ENCODE measurements at places on chromosomes 3 and 15. TPM values are rescaled to one million over a fixed set of nuclear protein-coding genes. Genes with fewer than 3 reads are reported as not detected.
A peak's percentile ranks its signal among the peaks of the same experiment; 100 is the strongest.

The C3orf33 gene
- total RNA-seq: 5.5 TPM

The POPDC2 gene
- total RNA-seq: 10.7 TPM

The ABHD10 gene
- 32.5 TPM for total RNA-seq

DNA sequence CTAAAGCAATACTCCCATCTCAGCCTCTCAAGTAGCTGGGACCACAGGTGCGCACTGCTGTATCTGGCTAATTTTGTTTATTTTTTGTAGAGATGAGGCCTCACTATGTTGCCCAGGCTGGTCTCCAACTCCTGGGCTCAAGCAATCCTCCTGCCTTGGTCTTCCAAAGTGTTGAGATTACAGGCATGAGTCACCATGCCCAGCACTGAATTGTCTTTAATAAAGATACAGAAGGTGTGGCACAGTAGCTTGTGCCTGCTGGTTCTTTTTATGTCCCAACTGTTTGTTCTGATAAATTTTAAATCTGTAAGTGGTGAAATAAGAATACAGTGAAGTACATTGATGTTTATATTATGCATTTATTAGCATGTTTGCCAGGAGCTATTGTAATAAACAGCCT lies 20.6 kb upstream of the TRAK1 start:
- no peaks in the 10 kb centered on the region for H3K36me3 ChIP-seq
- H3K4me3 ChIP-seq: no peak overlapping the region
- no peak for DNase-seq
- H3K27me3 ChIP-seq: no peaks in the 10 kb centered on the region
- H3K4me1 ChIP-seq: peaks cover 57% of the 10 kb centered on the region

- peak overlapping the region; percentile 96 for H3K27ac ChIP-seq
- no peaks in the 10 kb centered on the region for H3K27me3 ChIP-seq
- H3K4me3 ChIP-seq: peak overlapping the region; percentile 93
- DNase-seq: peak; percentile 88
- H3K36me3 ChIP-seq: peaks cover 13% of the 10 kb centered on the region
Measured at GRCh38 chr15:65869954-65870871, 922 bp downstream of the RAB11A start.

The MST1R gene
- 181 TPM for total RNA-seq

The SEMA3F gene
- 11.9 TPM for total RNA-seq

DNA sequence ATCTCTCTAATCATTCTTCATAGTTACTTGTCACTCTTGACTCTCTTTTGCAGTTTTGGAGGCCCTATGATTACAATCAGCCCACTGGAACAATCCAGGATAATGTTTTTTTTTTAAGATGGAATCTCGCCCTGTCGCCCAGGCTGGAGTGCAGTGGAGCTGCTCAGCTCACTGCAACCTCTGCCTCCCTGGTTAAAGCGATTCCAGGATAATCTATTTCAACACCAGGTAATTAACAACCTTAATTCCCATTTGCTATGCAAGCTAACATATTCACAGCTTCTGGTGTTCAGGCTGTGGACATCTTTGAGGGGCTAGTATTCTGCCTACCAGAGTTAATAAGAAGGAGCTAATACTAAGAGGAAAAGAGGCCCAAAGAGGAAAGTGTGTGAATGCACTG lies 1.1 kb upstream of the BLOC1S6 start:
- peak; percentile 20 for DNase-seq
- H3K4me1 ChIP-seq: peaks cover 34% of the 10 kb centered on the region
- H3K4me3 ChIP-seq: peak overlapping the region; percentile 85
- H3K27ac ChIP-seq: peak overlapping the region; percentile 99

The BFSP2 gene
- not detected for total RNA-seq

DNA sequence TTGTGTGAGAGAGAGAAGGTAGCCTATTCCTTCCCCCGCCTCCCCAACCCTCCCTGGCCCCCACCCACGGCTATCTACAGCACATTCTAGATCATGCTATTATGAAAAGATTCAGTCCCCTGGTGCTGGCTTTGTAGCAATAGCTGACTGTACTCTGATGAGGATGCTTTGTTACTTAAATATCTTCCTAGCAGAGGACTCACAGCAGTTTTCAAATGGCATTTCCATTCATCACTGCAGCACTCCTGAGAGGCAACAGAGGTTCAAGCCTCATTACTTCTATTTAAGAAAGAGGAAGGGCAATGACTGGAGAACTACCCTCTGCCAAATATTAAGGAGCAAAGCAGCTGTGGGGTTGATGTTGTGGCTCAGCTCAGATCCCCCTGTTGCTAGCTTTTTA lies 61.0 kb downstream of the LRRN1 start:
- H3K4me3 ChIP-seq: no peak overlapping the region
- DNase-seq: no peak
- H3K27ac ChIP-seq: no peak overlapping the region

DNA sequence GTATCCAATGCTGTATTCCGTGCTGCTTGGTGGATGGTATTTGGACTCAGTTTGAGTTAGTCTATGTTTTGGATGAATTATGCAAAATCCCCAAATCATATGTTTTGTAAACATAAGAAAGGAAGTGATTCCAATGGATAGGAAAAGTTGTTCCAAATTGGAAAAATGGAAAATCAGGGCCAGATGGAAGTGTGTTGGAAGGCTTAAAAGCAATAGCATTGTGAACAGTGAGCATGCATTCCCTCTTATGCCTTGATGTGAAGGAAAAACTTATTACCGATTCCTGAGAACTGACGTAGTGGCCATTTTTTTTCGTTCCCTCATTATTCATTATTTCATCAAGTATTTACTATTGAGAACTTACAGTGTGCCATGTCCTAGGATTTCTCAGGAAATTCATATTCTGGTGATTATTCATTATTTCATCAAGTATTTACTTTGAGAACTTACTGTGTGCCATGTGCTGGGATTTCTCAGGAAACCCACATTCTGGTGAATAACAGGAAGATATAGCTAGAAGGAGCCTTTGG lies 144.1 kb upstream of the TPRG1 start:
- no peak for DNase-seq
- H3K4me1 ChIP-seq: no peaks in the 10 kb centered on the region
- H3K27ac ChIP-seq: no peak overlapping the region
- H3K27me3 ChIP-seq: no peaks in the 10 kb centered on the region
- H3K4me3 ChIP-seq: no peak overlapping the region

The ZNF662 gene
- total RNA-seq: 3.8 TPM

The PIK3R4 gene
- 6.4 TPM for total RNA-seq

DNA sequence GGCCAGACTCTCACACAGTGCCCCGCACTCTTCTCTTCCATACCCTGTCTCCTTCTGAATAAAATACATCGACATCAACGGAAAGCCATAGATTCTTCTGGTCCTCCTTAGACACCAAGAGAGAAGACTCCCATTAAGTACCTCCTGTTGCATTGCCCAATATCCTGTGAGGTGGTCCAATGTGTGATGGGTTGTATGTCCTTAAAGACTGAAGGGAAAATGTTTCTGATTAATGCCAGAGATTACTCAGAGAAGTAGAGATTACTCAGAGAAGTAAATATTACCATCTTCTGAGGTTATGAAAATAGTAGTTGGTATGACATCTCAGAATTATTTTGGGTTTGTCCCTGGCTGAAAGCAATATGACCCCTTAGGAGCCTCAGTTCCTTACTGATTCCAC lies 60.8 kb upstream of the GALNT15 start:
- peak overlapping the region; percentile 45 for H3K27ac ChIP-seq
- H3K27me3 ChIP-seq: no peaks in the 10 kb centered on the region
- DNase-seq: no peak
- H3K4me1 ChIP-seq: no peaks in the 10 kb centered on the region
- no peak overlapping the region for H3K4me3 ChIP-seq
- H3K36me3 ChIP-seq: no peaks in the 10 kb centered on the region

- no peak for DNase-seq
- H3K36me3 ChIP-seq: no peaks in the 10 kb centered on the region
- no peaks in the 10 kb centered on the region for H3K4me1 ChIP-seq
Measured at GRCh38 chr15:71319935-71320334, 204.7 kb downstream of the THSD4 start.

GRCh38 chr3:128009952-128010846 lies 42.0 kb upstream of the SEC61A1 start:
- no peaks in the 10 kb centered on the region for H3K4me1 ChIP-seq
- no peak for DNase-seq
- no peak overlapping the region for H3K4me3 ChIP-seq
- no peaks in the 10 kb centered on the region for H3K27me3 ChIP-seq

The TP53BP1 gene
- total RNA-seq: 58.7 TPM

GRCh38 chr3:183911763-183912506 lies 27.3 kb upstream of the PARL start:
- DNase-seq: no peak
- H3K4me3 ChIP-seq: no peak overlapping the region

DNA sequence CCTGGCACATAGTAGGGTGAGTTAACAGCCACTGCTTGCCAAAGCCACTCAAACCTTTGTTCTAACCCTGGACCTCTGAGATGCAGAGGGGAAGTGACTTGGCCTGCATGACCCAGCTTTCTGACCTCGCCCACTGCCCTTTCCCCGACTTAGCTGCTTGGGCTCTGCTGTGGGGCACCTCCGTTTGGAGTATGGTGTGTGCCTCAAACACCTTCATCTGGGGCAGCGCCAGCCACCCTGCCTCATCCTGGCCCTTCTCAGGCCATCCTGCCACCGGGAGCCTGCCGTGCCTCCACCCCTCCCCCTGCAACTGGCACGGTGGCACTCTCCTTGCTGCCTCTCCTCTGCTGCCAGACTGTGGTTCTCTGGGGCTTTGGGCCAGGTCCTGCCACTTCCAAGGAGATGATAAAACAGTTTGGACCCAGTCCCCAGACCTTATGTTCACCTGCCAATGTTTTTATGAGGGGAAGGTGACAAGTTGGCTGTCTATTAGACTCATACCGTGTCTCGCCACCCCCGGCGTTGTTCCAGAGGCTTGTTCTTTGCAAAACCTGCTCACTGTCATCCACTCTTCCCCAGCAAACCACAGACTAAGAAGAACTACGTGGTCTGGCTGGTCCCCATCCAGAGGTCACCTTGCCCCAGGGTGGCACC lies 32.2 kb downstream of the SLC6A6 start:
- H3K36me3 ChIP-seq: no peaks in the 10 kb centered on the region
- DNase-seq: no peak
- no peak overlapping the region for H3K4me3 ChIP-seq
- no peaks in the 10 kb centered on the region for H3K27me3 ChIP-seq
- H3K4me1 ChIP-seq: peaks cover 87% of the 10 kb centered on the region

- H3K36me3 ChIP-seq: no peaks in the 10 kb centered on the region
- no peak for DNase-seq
- no peaks in the 10 kb centered on the region for H3K27me3 ChIP-seq
- H3K4me3 ChIP-seq: no peak overlapping the region
- peaks cover 31% of the 10 kb centered on the region for H3K4me1 ChIP-seq
Measured at GRCh38 chr3:30511524-30512251, 94.7 kb upstream of the TGFBR2 start.

The RHOA gene
- total RNA-seq: 107 TPM

DNA sequence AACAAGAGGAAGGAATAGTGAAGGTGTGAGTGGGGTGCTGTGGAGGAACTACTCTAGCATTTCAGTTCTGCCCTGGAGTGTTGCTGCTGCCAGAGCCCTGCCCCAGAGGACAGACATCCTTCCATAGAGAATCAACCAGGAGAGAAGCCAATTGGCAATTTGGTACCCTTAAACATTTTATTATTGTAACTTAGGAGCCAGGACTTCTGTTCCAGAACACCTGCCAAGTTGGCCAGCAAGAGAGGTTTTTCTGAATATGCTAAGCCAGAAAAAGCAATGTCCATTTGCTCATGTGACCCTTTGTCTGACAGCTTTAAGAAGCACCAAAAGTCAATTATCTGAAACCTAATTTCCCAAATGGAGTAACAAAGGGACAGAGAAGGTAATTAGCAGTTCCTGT lies 264.9 kb downstream of the MEX3B start:
- no peaks in the 10 kb centered on the region for H3K27me3 ChIP-seq
- H3K27ac ChIP-seq: no peak overlapping the region
- H3K4me1 ChIP-seq: no peaks in the 10 kb centered on the region
- no peaks in the 10 kb centered on the region for H3K36me3 ChIP-seq
- no peak for DNase-seq
